Forelimb muscle (tissue), 1 donor: ENCODE measurements at places on chromosomes 12 and 14. TPM values are rescaled to one million over a fixed set of nuclear protein-coding genes. Genes with fewer than 3 reads are reported as not detected.

DNA sequence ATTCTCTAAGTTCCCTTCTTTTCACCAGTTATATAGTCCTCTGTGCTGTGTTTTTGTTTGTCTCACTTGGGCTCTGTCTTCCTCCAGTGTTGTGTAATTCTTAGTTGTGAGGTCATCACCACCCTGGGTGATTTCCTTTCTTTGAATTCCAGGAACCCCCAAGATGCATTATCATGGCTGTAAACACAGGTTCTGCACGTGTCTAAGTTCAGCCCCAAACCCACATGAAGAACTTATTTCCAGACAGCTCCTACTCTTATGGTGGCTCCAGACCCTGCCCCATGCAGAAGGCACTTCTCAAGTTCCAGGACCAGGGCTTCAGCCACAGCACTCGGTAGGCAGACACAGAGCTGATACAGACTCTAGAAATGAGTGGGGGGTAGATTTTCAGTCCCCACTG, 560.5 kb downstream of the BCL11B start:
- DNase-seq: no peak

- no peak for DNase-seq
Observed at GRCh38 chr12:50533203-50533584, 28.4 kb downstream of the DIP2B start.

DNA sequence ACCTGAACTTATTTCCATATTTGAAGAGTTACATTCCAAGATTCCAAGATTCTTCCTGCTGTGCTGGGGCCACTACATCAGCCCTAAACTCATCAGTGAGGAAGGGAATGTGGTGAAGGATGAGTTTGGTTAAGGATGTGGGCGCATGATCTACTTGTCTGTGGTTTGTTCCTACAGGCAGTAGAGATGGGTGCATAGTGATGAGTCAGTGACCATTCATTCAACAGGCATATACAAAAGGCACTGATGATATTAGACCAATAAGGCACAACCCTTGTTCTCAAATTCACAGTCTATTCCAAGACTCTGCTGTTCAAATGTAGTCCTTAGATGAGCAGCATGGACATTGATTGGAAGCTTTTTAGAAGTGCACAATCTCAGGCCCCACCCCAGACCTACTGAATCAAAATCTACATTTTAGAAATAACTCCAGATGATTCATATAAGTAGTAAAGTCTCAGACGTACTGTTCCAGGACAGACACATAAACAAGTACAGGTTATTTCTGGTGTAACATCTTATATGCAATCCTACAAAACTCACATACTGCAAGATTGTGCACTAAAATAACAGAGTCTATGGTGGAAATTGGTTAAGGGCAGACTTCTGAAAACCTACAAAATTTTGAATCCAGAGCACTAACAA, 47.7 kb upstream of the MAP3K9 start:
- DNase-seq: no peak

DNA sequence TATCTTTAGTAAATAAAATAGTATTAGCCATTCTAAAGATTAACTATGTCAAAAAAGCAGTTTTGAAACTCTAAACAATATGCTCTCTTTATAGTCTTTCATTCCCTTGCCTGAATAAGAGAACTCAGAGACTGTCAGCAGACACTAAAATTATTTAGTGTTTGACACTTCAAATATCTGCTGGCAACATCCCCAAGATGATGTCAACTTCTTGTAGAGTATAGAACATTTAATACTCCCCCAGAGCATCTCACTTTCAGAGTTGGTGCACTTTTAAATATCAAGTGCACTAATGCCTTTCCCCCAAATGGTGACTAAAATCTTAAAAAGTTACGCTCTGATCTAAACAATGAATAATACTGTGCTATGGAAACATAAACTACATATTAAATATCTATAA, 374.9 kb downstream of the SLC6A15 start:
- peak; percentile 20 for DNase-seq

DNA sequence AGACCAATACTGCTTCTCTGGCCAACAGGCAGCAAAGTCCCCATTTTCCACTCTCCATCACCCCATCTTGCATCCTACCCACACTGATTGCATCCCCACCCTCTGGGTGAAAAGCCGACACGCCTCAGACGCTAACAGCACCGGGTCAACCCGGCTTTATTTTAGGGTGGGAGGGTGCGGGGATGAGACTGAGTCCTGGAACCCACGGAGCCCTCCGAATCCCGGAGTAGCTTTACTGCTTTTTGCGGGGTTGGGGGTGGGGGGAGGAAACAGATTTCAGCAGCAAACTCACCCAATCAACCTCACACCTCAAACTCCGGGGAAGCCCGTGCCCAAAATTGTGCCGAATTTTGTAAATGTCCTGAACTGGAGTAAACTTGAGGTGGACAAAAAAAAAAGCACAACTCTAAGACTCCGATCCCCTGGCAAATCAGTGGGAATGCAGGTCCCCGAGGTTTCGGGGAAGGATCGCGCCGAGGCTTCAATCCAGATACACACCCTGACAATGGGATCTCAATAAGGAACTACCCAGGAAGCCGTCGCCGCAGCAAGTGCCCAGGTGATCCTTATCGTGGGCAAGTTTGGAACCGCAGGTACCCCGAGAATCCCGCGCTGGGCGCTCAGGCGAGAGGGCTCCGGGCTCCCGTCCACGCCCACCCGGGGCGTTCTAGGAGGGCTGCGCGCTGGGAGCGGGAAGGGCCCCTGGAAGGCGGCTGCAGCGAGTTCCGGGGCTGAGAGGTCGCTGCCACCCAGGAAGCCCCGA, 1.1 kb downstream of the GCH1 start:
- DNase-seq: no peak

DNA sequence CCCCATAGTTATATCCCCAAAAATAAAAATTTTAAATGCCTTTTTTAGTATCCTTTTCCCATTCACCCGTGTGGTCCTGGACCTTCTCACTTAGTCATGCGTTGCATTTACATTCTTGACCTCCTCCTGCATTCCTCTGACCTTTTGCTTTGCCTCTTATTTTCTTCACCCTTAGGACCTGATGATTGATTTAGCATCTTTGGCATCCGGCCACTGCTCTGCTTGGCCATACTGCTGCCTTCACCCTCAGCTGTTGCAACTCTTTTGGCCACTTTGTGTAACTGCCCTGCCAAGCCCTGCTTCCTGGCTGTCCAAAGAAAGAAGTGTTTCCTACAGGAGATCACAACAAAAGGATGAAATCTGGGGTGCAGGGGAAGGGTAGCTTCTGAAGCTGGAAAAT, 48.8 kb upstream of the SLC38A4 start:
- DNase-seq: no peak

DNA sequence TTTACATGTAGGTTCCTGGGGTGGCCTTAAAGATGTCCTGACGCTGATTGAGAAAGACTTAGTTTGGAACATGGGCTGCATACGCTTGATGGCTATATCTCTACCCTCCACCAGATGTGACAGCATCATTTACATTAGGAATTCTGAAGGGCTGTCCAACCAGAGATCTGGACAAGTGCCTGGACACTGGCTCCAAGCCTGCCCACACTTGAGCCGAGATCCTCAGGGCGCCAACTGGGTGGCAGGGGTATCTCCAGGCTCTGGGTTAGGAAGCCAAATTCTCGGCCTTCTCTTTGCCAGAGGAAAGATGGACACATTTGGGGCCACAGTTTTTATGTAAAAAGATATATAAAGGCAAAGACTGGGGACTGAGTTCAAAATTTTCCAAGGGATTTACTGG, 246.3 kb downstream of the NTF3 start:
- DNase-seq: no peak

ADCY6 gene
- 35.9 TPM for polyA plus RNA-seq

SLC4A8 gene
- 0.65 TPM for polyA plus RNA-seq
